ENCODE measurements at places on chromosomes 7 and 10.

- no peak for DNase-seq
Measured at GRCh38 chr7:49481075-49481474, 292.4 kb upstream of the VWC2 start.

- DNase-seq = no peak
Measured at GRCh38 chr7:97118306-97118917, 914 bp downstream of the SDHAF3 start.

- peak; percentile 79 for DNase-seq
Measured at GRCh38 chr10:97407211-97407951, 6.2 kb upstream of the RRP12 start.

DNA sequence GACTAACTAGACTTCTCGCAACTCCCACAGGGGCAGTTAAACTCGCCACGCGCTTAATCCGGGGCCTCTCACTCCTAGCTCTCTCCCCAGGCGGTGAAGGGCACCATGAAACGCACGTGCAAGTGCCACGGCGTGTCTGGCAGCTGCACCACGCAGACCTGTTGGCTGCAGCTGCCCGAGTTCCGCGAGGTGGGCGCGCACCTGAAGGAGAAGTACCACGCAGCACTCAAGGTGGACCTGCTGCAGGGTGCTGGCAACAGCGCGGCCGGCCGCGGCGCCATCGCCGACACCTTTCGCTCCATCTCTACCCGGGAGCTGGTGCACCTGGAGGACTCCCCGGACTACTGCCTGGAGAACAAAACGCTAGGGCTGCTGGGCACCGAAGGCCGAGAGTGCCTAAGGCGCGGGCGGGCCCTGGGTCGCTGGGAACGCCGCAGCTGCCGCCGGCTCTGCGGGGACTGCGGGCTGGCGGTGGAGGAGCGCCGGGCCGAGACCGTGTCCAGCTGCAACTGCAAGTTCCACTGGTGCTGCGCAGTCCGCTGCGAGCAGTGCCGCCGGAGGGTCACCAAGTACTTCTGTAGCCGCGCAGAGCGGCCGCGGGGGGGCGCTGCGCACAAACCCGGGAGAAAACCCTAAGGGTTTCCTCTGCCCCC lies 19.5 kb downstream of the WNT8B start:
- peak; percentile 76 for DNase-seq

GRCh38 chr10:81081887-81082620 lies 544.4 kb downstream of the SH2D4B start:
- DNase-seq = no peak

DNA sequence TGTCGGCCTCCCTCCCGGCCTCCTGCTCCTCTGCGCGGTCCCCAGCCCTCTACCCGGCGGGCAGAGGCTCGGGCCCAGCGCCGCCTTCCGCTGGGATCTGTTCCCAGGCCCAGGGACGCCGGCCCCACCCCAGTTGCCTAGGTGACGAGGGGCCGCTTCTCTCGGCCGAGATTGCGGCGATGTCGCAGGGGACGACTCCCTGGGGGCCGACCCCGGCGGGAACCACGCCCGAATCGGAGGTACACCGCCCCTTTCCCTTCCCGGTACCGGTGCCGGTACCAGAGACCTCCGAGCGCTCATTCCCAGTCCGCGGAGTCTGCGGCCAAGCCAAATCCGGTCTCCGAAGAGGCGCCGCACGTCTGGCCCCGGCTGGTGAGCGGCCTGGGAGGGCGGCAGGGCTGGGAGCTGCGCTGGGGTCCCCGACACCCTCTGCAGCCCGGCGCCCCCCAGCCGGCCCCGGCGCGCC lies at the start of gene CABCOCO1:
Gene CABCOCO1 (plus strand): TSS at position 136 of the 466 bp plus-strand sequence. CDS start 44 bp downstream, at position 180.
- DNase-seq = no peak

DNA sequence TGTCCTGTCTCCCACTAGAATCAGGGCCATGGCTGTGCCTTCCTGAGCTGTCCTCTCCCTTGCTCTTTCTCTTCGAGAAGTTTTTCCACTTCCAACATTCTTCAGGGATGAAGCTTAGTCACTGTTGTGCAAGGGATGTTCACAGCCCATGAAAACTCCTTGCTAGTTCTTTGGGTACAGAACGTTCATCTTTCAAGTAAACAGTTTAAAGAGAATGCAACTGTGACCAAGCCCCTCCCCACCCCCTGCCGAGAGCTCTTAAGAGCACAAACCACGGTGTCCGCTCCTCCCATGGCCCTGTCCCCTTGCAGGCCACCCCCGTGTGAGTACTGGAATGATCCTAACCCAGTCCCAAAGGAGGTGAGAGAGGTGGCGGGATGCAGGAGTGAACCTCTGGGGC lies 161.1 kb upstream of the RHEB start:
- no peak for DNase-seq

DNA sequence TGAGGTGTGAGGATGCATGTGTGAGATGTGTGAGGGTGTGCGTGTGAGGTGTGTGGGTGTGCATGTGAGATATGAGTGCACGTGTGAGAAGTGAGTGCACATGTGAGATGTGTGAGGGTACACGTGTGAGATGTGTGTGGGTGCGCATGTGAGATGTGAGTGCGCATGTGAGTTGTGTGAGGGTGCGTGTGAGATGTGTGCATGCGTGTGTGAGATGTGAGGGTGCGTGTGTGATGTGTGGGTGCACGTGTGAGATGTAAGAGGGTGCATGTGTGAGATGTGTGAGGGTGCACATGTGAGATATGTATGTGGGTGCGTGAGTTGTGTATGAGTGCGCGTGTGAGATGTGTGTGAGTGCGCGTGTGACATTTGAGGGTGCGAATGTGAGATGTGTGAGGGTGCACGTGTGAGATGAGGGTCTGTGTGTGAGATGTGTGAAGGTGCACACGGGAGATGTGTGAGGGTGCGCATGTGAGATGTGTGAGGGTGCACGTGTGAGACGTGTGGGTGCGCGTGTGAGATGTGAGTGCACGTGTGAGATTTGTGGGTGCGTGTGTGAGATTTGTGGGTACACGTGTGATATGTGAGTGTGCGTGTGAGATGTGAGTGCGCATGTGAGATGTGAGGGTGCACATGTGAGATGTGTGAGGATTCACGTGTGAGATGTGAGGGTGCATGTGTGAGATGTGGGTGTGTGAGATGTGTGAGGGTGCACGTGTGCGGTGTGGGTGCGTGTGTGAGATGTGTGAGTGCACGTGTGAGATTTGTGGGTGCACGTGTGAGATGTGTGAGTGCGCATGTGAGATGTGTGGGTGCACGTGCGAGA lies 30.5 kb downstream of the PPIF start:
- no peak for DNase-seq

GRCh38 chr7:44796034-44796503 lies 412 bp upstream of the PPIA start:
- DNase-seq = no peak

GRCh38 chr7:44805950-44806349 lies 9.5 kb downstream of the PPIA start:
- DNase-seq = no peak

DNA sequence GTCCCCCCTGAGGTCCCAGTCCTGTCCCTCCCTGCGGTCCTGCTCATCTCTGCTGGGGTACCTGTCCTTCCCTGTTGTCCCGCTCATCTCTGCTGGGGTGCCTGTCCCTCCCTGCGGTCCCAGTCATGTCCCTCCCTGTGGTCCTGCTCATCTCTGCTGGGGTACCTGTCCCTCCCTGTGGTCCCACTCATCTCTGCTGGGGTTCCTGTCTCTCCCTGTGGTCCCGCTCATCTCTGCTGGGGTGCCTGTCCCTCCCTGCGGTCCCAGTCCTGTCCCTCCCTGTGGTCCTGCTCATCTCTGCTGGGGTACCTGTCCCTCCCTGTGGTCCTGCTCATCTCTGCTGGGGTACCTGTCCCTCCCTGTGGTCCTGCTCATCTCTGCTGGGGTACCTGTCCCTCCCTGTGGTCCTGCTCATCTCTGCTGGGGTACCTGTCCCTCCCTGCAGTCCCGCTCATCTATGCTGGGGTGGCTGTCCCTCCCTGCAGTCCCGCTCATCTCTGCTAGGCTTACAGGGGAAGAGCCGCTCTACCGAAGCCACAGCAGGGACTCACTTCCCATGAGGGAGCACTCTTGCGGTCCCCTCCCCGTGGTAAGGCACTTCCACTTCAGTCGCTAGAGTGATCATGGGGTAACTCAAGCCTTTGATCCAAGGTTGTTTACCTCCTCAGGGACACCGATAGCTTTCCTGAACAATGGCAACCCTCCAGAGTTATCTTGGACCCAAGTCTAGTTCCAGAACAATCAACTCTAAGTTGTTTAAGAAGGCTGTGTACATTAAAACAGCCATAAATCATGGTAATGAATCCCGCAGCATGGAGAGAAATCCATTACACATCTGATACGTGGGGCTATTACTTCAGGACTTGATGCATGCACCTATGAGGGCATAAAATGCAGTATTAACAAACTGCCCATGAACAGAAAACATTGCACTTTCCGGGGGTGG lies 46.8 kb upstream of the MNX1 start:
- DNase-seq = no peak

GRCh38 chr7:144256112-144256511 lies 8.5 kb downstream of the OR2A7 start:
- no peak for DNase-seq

- DNase-seq = no peak
Measured at GRCh38 chr10:116753759-116754158, 11.4 kb upstream of the HSPA12A start.

DNA sequence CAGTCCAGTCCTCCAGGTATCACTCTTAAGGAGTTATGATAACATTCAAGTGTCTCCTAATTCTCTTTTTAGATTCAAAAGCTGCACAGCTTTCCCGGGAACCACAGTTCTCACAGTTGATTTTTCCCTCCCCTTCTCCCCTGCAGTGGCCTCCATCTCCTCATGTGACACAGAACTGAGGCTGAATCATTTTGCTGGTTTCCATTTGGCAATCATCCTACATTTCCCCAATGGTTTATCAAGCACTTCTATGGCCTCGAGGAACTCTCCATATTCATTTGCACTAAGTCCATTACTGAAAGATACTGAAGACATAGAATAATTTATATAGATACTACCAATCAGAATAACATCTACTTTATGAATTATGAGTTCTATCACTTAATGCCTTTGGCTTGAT lies 484.9 kb downstream of the GPAM start:
- DNase-seq = no peak

All from GM20000 (cell line).